ENCODE measurements at places on chromosomes 16 and 17.

GRCh38 chr16:66206363-66206762 lies 160.1 kb upstream of the CDH5 start:
- DNase-seq = no peak

GRCh38 chr17:64202683-64203344 lies 60.2 kb downstream of the TEX2 start:
- DNase-seq = no peak

GRCh38 chr17:11578998-11579397 lies 19.3 kb upstream of the DNAH9 start:
- no peak for DNase-seq

- DNase-seq = peak; percentile 23
These were observed 123.9 kb downstream of the XYLT1 start for GRCh38 chr16:17346621-17347569.

GRCh38 chr17:19787733-19788357 lies 39.7 kb upstream of the ALDH3A1 start:
- DNase-seq = no peak

DNA sequence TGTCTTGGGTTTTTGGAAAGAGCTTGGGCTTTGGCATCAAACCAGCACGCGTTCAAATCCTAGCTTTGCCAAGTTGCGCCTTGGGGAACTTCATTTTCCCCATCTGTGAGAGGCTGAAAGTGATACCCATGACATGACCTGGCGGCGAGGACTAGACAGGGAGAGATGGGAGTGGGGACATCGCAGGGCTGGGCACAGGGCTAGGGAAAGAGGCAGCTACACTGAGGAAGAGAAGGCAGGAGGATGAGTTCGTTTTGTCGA lies 202.9 kb downstream of the IRF8 start:
- no peak for DNase-seq

GRCh38 chr17:6526362-6527152 lies 29.8 kb downstream of the PITPNM3 start:
- no peak for DNase-seq

- DNase-seq = no peak
These were observed 6.2 kb upstream of the ACTG1 start for GRCh38 chr17:81518785-81519283.

GRCh38 chr16:86751076-86752030 lies 173.0 kb downstream of the FOXL1 start:
- no peak for DNase-seq

DNA sequence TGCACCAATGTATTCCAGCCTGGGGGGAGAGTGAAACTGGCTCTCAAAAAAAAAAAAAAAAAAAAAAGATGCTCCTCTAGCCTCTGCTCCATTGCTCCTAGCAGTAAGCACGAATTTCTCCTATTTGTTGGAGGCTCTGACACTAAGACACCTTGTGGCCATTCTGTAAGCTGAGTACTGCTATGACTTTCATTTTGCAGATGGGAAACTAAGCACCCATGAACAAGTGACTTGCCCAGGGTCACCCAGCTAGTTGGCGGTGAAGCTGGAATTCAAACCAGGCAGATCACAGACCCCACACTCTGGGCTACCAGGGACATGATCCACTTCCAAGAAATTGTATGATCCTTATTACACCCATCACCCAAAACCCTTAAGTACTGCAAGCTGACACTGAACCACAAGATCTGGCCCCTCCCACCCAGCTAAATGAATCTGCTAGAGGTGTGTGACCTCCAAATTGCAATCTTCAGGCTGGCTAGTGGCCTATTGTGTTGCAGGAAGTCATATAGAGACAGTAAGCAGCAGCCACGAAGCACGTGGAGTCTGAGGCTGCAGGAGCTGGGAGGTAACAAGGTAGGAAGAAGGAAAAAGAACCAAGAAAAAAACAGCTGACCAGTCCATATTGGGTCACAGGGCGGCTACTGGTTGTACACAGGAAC lies 209.4 kb downstream of the XYLT1 start:
- DNase-seq = no peak

DNA sequence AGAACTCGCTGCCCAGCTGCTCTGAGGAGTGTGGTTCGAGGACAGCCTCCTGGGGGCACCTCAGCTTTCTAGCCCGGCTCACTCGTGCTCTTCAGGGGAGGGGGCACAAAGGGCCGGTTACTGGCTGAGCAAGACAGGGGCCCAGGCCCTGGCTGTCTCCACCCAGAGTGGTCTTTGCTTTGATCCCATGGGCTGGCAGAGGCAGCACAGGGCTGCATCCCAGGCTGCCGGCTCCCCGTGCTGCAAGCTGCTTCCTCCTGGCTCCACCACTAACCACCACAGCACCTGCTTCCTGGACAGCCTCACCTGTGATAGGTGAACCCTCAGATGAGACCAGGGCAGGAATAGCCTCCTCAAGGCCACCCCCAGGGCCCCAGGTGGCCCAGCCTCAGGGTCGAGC lies 6.8 kb downstream of the SPPL2C start:
- no peak for DNase-seq

All from activated naive CD4-positive, alpha-beta T cell treated with Interleukin-2 at 50 U/mL for 16 hours (primary cell).